Tongue (tissue), 3 donors: ENCODE measurements at places on chromosomes 13 and 19. TPM values are rescaled to one million over a fixed set of nuclear protein-coding genes. Genes with fewer than 3 reads are reported as not detected.

GRCh38 chr19:46147791-46148288 lies at the start of gene IGFL2:
TSS of gene IGFL2 (plus strand) at chr19:46148238. CDS start at chr19:46148279, 41 bp downstream.
- no peak for DNase-seq

GRCh38 chr13:59300355-59301173 lies 863.2 kb downstream of the DIAPH3 start:
- no peak for DNase-seq

NLRP11 gene
- not detected for total RNA-seq

ZNF66 gene
- total RNA-seq, result 8.4 TPM

EPSTI1 gene
- total RNA-seq, result 4.5 TPM

DNA sequence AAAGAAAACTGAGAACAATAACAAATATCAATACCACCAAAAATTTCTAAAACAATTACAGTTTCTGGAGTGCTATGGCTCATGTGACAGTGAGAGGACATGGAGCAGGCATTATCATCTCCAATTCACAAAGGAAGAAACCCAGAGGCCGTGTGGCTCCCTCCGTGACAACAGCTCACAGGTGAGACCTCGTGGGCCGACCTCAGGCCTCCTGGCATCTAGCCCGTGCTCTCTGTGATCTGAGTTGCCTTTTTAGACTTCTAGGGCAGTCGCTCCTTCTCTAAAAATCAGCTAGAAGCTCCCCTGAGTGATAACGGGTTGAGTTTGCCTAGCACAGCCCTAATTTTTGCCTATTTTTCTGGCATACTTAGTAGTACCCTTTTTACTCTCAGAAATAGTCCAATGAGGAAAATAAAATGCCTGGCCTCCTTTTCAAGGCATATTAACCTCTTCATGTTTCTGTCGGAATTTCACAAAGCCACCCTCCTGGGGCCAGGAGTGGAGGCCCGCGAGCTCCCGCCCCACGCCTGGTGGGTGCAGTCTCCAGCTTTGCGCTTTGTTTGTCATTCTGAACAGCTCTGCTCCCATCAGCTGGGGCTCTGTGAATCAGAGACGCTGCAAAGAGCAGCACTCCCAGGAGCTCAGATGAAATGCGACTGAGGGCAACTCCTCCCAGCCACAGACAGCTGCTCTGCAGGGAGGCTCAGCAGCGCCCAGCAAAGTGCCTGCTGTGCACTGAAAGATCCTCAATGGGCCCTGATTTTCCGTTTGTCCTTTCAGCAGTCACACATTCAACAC lies 292.5 kb downstream of the UQCRFS1 start:
- no peak for DNase-seq
